Fibroblast of lung (primary cell): ENCODE measurements at places on chromosomes 6 and 20. TPM values are rescaled to one million over a fixed set of nuclear protein-coding genes. Genes with fewer than 3 reads are reported as not detected.

DNA sequence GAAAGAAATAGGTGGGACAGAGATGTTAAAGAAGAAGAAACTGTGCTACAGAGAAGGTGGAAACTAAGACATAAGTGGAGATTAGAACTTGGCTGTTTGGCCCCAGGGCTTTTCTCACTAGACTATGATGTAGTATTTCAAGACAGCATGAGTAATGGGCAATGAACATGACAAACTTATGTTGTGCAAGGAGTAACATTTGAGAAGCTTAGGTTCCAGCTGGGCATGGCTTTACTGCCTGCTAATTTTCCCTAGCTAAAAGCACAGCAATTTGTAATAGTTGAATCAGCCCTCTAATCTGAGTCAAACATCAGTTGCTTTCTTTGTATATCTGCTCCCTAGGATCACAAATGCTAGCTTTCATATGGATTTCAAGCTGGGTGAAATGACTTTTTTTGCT, 294.3 kb upstream of the BMP2 start:
- DNase-seq = peak; percentile 73

GRCh38 chr6:46684771-46685170, 2.9 kb upstream of the TDRD6 start:
- DNase-seq = peak; percentile 65

DNA sequence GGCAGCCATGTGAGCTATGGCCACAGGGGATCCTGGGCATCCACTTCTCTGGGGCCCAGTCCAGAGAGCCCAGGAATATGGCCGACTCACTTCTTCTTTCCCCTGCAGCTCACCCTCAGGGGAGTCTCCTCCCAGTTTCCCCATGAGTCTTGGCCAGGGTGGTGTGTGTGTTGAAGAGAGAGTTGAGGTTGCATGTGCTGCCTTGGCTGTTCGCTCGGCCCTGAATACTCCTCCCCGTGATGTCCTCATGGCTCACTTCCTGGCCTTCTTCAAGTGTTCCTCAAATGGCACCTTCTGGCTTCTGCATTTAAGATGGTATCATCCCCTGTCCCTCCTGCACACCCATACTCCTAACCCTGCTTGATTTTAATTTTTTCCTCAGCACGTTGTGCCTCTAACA, 3.2 kb upstream of the TREML1 start:
- DNase-seq = no peak

DNA sequence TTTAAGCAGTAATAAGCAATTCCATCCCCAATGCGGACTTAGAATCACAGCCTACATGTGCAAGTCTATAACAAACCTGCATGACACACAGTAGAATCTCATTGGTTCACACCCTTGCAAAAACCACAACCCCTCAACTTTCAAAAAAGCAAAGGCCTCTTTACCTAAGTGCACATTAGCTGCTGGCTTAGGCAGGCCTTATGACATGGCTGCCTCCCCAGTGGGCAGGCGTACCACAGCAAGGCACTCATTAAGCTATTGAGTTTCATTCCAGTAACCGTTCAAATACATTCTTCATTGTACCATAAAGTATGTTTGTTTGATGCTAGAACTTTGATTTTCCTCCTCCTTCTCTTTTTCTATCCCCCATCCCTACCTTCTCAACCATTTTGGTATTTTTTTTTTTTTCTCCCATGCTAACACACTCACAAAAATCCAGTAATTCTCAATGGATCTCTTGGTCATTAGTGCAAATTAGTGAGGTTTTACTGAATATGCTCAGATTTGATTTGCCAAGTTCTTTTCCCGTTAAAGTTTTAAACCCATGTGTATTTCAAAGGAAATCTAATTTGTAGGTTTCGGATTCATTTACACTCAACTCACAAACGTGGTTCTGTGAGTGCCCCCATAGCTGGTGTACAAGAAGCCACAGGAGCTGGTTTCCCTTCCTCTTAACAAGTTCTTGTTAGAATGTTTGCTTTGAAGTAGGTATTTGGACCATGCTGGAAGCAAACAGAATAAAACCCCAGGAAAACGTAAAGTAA, 460.4 kb upstream of the RUNX2 start:
- DNase-seq = no peak

Gene TTLL9
- total RNA-seq = not detected in 2 replicates

Gene NEDD9
- 13.6 and 33.7 TPM in 2 replicates for total RNA-seq

DNA sequence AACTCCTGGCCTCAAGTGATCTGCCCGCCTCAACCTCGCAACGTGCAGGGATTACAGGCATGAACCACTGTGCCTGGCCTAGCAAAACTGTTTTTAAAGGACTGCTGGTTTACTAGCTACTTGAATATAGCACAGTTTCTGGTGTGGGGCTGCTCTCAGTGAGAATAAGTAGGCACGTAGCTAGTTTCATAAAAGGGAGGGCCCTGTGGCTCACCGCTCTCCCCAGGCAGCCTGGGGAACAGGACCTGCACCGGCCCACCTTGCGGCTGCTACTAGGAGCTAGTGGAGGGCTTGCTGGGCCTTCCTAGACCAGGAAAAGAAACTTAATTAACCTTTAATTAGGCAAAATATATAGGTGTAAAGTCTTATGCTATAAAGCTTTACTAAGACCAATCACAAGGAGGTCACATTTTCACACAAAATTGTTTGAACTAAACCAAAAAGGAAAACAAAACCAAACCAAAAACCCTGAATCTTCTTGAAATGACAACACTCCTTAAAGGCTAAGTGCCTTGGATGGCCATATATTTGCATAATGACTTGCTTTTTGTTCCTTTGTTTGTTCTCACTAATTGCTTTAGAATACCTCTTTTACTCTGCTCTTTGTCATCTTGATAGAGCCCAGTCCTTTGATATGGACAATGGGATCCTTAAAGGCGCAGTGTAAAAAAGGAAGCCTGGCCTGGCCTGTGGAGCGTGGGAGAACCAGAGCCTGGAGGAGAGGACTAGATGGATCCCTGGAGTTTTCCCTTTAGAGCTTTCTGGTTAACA, 69.5 kb upstream of the SAMD5 start:
- DNase-seq = no peak

GRCh38 chr6:134391205-134391604, 73.3 kb upstream of the SGK1 start:
- DNase-seq = no peak

DNA sequence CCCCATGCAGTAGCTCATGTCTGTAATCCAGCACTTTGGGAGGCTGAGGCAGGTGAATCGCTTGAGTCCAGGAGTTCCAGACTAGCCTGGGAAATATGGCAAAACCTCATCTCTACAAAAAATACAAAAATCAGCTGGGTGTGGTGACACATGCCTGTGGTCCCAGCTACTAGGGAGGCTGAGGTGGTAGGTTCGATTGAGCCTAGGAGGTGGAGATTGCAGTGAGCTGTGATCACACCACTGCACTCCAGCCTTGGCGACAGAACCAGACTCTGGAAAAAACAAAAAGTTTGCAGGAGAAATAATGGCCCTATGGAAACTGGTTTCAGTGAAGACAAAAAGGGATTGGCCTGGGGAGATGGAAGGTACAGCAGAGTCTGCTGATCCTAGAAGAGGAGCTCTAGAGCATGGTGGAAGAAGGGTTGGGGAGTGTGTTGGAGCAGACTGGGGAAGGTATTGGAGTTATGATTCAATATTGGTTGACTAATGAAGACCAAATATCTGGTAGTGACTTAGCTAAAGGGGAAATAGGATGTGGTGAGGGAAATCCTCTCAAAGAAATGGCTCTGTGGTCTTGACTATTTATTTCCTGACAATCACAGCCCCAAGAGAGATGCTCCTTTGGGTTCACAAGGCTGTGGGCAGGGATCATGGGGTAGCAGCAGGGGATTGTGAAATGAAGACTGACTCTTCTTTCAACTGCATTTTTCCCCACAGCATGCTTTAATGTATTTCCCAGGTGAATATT, 281.9 kb downstream of the UTRN start:
- DNase-seq = no peak

Gene GRIK2
- under 0.01 and 0.33 TPM in 2 replicates for total RNA-seq

DNA sequence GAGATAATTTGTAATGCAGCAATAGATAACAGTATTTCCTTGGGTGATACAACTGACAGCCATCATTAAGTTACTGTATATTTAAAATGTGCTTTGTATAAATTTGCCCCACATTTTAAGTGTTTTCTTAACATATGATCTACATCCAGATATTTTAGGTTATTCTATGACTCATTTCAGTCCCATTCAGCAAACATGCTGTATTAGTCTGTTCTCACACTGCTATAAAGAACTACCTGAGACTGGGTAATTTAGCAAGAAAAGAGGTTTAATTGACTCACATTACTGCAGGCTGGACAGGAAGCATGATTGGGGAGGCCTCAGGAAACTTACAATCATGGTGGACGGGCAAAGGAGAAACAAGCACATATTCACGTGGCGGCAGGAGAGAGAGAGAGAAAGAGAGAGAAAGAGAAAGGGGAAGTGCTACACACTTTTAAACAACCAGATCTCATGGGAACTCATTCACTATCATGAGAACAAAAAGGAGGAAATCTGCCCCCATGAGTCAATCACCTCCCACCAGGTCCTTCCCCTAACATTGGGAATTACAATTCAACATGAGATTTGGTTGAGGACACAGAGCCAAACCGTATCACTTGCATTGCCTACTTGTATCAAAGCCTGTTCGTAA, 9.6 kb upstream of the CHD6 start:
- no peak for DNase-seq

Gene MATN4
- total RNA-seq = under 0.01 TPM in 2 replicates

- no peak for DNase-seq
These were observed 30.0 kb downstream of the CDKAL1 start for GRCh38 chr6:20564269-20564668.

DNA sequence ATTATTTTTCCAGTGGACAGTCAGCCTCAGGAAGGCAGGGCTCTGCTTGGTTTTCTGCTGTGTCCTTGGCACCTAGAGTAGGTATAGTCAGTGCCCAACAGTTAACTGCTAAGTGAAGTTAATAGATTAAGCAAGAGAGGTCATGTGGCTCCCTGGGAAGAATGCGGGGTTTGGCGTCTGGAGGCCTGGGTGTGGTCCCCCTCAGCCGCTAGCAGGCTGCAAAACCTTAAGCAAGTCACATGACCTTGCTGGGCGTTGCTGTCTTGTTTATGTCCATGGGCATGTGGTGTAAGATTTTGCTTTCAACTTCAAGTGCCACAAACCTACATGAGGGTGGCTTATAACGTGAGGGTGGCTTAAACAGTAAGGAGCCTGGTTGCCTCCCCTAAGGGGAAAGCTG, 75.5 kb upstream of the SCP2D1 start:
- DNase-seq = peak; percentile 82

Gene ZSWIM3
- total RNA-seq = 5.6 and 7.6 TPM in 2 replicates

GRCh38 chr20:24077145-24077544, 88.6 kb upstream of the GGTLC1 start:
- no peak for DNase-seq

Gene KCNK5
- under 0.01 and 0.26 TPM in 2 replicates for total RNA-seq

DNA sequence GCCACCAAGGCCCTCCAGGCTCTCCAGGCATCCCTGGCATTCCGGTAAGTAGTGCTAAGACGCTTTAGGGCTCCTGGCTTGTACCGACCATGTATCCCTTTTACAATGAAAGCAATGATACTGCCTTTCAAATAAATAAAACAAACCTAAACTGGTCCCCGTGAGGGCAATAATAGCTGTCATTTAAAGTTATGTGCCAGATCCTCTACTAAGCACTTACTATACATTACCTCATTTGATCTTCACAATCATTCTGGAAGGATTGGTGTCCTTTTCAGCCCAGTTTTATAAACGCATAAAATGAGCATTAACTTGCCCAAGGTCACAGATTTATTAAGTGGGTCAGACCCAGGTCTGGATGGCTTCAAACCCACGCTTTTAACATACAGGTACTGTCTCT, 114.7 kb downstream of the COL9A1 start:
- no peak for DNase-seq

Gene RARS2
- total RNA-seq = 33.6 and 43.8 TPM in 2 replicates

- DNase-seq = peak; percentile 88
These were observed 336.6 kb downstream of the CDH4 start for GRCh38 chr20:61588411-61589385.

DNA sequence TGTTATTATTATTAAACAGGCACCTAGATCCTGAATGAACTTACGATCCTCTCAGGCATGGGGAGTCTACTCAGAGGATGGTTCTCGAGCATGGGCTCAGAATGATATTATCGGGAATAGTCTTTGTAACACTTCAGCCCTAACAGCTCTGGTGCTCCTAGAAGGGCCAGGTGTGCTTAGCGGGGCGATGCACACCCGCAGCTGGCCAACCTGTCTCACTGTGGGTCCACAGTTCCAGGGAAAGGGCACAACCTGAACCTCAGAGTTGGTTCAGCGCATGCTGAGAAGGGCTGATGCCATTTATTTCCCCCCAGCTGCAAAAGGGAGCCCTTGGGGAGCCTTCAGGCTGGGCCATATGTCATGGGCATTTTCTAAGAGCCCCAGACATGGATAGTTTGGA, 26.2 kb downstream of the RRAGD start:
- no peak for DNase-seq

GRCh38 chr6:63441266-63441956, 121.6 kb upstream of the LGSN start:
- DNase-seq = no peak

Gene C6orf15
- not detected in 2 replicates for total RNA-seq

DNA sequence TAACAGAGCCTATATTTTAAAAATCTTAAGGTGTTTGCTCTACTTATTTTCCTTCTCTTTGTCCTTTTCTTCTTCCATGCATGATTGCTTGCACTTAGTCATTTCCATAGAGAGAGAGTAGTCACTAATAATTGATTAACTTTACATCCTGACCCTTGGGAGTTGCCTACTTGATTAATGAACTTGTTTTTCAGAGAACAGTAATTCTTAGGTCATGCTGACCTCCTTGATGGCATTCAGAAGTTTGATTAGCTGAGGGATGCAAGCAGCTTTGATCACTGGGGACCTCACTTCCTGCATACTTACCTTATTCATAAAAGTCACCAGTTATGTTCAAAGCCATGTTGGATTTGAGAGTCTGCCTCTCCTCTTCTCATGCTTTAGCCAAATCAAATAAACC, 715.6 kb upstream of the ID4 start:
- no peak for DNase-seq
